ENCODE measurements at places on chromosomes 4 and X.

DNA sequence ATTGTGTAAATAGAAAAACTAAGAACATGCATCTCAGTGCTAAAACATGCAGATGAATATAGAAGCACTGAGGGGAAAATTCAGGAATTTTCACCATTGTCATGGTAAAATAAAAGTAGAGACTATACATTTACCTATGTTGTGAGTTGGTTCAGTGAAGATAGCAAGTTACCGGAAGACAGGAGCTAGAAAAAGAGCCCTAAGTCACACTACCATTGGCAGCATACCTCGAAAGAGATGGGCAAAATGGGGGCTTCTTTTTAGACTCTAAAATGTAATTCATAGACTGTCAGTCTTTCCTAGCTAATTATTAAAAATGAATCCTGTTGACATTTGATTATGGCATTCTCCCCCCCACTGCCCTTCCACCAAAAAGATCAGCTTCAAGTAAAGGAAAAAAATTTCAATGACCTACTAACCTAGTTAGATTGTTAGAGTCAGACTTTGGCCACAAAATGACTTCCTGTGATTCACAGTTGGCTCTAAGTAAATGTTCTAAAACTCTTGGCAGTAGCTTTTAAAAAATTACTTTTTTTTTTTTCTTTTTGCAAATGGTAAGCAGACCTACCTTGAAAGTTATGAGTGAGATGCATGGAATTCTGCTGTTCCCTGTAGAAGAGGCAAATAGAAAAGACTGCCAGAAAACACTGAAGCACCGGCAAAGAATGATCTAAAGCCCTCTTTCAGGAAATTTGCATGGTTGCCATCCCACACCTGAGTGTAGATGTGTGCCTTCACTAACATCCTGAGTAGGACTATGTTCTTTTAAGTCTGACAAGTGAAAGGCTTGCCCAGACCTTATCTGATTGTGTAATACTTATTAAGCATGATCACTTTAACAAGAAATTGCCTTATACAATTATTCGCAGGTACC, 26.4 kb upstream of the ARSJ start:
- DNase-seq: no peak

DNA sequence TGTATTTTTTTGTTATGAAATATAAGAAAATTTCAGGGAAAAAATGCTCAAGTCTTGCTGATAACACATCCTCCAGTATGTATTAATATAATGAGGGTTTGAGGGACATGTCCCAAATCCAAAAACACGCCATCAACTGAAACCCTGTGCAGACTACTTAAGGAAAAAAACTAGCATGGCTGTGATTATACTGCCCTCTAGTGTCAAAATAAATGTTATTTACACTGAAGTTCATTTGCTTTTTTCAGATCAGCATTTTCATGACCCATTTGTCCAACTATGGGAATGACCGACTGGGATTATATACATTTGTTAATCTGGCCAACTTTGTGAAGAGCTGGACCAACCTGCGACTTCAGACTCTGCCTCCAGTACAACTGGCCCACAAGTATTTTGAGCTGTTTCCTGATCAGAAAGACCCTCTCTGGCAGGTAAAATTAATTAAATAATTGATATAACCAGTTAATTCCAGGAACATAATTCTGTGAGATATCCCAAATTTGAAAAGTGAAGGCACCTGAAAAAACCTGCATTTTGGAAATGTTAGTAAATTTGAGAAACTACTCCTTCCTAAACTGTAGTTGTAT, 128.5 kb downstream of the PRSS12 start:
- DNase-seq: no peak

DNA sequence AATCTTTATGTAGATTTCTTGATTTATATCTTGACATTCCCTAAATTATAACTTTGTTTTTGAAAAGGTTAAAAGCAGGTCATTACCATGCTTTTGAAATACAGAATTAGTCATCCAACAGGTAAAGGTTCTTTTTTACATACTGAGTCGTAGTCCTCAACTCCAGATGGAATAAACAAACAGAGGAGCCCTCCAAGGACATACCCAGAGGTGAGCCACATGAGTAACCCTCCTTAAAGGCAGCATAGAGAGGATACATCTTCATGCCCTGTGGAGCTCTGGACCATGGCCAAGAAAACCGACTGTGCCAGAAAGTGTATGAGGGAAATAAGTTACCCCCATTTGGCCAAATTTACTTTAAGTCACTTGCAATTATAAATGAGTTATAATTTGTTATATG, 95.3 kb upstream of the MCF2 start:
- no peak for DNase-seq

DNA sequence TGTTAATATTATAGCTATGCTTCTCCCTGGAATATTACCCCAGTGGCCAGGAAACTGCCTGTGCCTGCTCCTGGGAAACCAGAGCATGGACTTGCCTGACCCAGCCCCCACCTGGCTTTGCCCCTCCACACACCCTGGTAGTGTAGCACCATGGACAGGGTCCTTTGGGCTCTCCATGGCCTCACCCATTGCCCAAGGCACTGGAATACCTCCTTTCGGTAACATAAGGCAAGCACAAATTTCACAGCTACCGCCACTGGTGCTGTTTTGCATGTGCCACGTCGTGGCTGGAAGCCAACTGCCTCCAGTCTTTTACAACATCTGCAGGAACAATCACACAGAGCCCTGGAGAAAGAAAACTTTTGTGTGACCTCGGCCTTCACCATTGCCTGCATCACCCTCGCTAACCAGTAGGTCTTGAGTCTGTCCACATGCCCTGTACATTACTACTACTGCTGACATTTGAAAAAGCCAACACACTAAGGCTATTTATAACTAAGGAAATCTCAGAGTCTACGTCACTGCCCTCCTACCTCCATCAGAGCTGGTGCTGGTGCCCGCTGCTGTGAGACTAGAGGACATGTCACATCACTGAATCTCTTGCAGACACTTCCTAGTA, 47.7 kb downstream of the HPGD start:
- no peak for DNase-seq

- no peak for DNase-seq
Measured at GRCh38 chr4:142021181-142021580, 384.8 kb downstream of the IL15 start.

GRCh38 chrX:153988493-153988892, 15.9 kb downstream of the TMEM187 start:
- DNase-seq: no peak

- DNase-seq: no peak
Measured at GRCh38 chr4:84648863-84649647, 66.1 kb downstream of the CDS1 start.

DNA sequence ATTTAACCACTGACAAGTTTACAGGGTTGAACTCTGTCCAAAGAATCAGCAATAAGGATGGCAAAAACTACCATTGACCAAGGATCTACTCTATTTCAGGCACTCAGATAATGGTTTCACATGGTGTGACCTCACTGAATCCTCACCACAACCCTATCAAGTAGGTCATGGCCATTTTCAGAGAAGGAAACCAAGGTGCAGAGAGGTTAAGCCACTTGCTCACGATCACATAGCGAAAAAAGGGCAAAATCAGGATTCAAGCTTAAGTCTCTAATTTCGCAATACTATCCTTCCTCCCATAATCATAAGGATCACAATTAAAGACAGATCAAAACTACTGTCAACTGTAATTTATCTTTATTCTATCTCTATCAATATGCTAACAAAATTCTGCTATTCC, 191.0 kb upstream of the AFF2 start:
- DNase-seq: no peak

GRCh38 chr4:142324572-142324971, 521.5 kb downstream of the INPP4B start:
- no peak for DNase-seq

DNA sequence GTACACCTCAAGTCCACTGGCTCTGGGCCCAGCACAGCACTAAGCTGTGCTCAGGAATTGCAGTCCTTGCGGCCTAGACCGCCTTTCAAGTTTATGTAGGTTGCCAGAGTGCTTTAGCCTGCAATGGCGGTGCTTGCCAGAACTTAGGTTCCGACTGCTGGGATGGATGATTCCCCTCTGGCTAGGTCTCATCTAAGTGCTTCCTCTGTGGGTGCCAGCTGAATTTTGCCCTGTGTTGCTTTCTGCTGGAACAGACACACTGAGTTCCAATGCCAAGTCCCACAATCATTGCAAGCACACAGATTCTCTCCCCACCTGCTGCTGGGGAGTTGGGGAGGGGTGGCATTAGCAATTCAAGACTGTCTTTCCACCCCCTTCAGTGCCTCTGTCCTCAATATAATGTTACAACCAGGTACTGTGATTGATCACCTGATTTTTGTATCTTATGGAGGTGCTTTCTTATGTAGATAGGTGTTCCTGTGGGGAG, 129.5 kb downstream of the GRID2 start:
- DNase-seq: no peak

GRCh38 chr4:128364565-128364964, 77.0 kb upstream of the PGRMC2 start:
- no peak for DNase-seq

GRCh38 chrX:28498658-28499057, 88.6 kb upstream of the IL1RAPL1 start:
- DNase-seq: no peak

GRCh38 chrX:43585922-43586321, 70.2 kb upstream of the MAOA start:
- no peak for DNase-seq

DNA sequence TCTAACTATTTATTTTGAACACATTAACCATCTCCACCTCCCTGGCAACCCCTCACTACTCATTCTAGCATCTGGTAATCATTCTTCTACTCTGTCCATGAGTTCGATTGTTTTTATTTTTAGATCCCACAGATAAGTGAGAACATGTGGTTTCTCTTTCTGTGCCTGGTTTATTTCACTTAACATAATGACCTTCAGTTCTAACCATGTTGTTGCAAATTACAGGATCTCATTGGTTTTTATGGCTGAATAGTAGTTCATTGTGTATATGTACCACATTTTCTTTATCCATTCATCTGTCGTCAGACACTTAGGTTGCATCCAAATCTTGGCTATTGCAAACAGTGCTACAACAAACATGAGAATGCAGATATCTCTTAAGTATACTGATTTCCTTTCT, 33.4 kb upstream of the FAM47B start:
- no peak for DNase-seq

DNA sequence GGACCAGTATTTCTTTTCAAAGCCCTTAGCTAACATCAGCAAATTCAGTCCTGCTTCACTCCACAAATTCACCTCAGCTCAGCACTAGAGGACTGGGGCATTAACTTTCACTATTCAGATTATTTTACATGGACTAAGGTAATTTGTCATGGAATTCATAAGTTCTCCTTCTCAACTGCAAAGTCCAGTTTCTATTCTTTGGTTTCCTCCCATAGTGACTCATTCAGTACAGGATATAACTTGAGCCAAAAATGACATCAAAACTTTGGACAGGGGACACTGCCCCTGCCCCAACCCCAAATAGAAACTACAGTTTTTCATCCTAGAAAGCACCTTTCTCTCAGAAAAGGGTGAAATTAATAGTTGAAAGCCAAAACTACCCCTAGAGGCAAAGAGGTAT, 52.7 kb downstream of the COX7B2 start:
- DNase-seq: no peak

- no peak for DNase-seq
Measured at GRCh38 chr4:139154134-139154421, 22.9 kb downstream of the ELF2 start.

- DNase-seq: no peak
Measured at GRCh38 chr4:1297023-1297395, 7.3 kb downstream of the MAEA start.

DNA sequence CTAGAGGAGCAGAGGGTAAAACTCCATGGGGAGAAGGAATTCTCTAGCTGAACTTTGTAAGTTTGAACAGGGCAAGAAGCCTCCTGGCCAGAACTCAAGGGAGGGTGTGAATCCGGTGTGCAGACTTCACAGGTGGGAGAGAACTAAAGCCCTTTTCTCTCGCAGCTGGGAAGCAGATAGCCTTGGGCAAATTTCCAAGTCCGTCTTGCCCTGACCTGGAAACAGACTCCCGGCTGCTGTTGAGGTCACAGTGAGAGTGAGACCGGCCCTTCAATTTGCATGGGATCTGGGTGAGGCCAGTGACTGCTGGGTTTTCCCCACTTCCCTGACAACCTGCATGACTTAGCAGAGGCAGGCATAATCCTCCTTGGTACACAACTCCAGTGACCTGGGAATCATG, 94.5 kb upstream of the ZNF827 start:
- no peak for DNase-seq

DNA sequence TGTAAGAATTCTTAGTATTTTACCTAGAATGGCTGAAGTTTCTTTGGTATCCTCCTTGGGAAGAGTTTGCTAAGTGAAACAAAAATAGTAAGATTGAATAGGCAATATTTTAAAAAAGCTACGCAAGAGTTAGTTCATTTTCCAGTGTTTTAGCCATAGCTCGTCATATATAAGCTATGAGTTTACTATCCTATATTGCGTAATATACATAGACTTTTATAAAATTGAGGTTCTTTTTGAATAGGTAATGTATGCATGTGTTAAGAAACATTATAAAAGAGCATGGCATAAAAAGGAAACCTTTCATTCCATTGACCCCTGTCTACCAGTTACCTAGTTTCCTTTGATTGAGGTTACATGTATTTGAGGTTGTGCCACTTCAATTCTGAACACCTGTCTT, 67.0 kb downstream of the DACH2 start:
- DNase-seq: no peak

- peak; percentile 59 for DNase-seq
Measured at GRCh38 chr4:2071252-2071911, 12.3 kb downstream of the NAT8L start.

DNA sequence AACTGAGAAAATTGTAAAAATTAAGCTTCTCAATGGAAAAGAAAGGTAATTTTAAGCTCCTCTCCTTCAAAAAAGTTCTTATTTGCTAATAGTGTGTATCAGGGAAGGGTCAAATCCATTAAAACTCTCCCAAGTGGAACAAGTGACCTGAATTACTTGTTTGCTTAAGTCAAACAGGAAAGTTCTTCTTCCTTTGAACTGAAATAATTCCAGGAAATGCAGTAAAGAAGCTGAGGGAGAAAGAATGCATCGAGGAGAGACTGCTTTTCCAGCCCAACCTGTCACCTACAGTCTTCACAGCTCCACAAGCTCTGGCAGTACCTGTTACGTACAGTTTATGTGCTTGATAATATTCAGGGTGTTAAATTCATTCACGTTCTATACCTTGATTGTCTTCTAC, 131.1 kb downstream of the KLHL8 start:
- DNase-seq: no peak

- no peak for DNase-seq
Measured at GRCh38 chrX:105647749-105648148, 174.6 kb upstream of the NRK start.

DNA sequence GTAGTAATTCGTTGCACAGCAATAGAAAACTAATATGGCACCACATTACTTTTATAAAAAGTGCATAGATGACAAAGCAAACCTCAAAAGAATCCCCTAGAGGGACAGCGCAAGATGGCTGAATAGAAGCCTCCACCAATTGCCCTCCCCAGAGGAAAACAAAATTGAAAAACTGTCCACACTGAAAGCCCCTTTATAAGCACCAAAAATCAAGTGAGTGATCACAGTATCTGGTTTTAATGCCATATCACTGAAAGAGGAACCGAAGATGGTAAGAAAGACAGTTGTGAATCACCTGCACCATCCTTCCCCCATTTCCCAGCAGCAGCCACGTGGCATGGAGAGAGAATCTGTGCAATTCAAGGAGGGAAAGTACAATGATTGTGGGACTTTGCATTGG, 522.2 kb downstream of the GLUD2 start:
- DNase-seq: no peak

GRCh38 chrX:72107320-72107719, 24.4 kb downstream of the RTL5 start:
- DNase-seq: no peak
